ENCODE measurements at places on chromosomes 7 and 10.

DNA sequence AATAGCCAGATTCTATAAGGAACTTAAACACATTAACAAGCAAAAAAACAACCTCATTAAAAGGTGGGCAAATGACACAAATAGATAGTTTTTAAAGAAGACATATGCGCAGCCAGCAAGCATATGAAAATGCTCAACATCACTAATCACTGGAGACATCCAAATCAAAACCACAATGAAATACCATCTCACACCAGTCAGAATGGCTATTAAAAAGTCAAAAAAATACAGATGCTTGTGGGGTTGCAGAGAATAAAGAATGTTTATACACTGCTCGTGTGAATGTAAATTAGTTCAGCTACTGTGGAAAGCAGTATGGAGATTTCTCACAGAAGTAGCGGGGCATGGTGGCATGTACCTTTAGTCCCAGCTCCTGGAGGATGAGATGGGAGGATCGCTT lies 164.0 kb downstream of the CHRM2 start:
- no peak for DNase-seq

GRCh38 chr10:52756966-52757365 lies 15.6 kb downstream of the MBL2 start:
- DNase-seq = no peak

DNA sequence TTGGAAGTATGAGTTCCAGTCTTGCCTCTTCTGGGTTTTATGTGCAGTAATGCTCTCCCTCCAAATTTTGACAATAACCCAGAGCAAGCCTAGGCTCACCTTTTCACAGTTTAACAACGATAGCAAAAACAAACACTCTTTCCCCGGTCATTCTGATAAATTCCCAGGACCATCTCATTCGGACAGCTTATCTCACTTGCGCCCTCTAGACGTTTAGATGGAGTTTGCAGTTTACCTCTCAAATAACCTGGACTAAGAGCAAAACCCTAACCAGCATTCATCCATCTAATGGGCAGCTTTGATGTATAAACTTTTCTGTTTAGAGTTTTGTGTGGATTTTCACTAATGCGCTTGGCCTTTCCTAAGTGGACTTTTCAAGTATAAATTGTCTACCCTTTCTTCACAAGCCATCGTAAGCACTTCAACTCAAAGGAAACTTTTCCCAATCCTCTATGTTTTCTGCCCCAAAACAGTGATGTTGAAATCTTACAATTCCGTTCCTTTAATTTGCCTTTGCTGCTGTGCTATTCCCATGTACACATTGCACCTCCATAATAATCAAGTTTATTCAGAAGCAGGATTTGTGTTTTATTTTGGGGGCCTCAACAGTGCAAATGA lies 114.9 kb downstream of the HDAC9 start:
- DNase-seq = no peak

GRCh38 chr10:121426307-121426706 lies 171.9 kb downstream of the FGFR2 start:
- no peak for DNase-seq

DNA sequence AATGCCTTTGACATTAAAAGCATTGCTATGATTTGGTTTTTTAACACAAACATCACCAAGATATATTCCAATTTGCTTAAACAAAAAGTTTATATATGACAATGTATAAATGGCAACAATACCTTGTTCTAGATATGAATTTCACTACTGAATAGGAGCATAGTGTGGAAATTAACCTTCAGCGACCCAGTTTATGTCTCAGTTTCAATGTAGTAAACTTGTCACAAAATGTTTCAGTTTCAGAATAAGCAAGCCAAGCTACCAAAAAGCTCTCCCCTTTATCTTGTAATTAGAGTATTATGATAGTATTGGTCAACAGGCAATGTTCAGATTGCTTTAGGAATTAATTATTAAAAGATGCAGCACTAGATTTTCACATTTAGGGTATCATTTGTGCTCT lies 99.6 kb upstream of the PCDH15 start:
- DNase-seq = no peak

DNA sequence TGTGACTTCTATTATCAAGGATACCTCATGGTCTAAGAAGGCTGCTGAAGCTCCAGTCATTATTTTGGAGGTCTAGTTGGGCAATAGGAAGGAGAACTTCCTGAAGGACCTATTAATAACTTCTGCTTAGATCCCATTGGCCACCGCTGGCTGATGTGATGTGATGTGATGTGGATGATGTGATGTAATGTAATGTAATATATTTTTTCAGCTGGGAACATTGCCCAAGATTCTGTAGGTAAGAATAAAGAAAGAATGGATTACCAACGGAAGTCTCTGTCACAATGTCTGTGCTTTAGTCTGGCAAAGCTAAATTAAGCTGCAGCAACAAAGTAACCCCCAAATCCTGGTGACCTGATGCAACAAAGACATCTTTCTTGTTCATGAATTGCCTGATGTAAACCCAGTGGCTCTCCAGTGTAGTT lies 233.7 kb downstream of the PTEN start:
- DNase-seq = no peak

DNA sequence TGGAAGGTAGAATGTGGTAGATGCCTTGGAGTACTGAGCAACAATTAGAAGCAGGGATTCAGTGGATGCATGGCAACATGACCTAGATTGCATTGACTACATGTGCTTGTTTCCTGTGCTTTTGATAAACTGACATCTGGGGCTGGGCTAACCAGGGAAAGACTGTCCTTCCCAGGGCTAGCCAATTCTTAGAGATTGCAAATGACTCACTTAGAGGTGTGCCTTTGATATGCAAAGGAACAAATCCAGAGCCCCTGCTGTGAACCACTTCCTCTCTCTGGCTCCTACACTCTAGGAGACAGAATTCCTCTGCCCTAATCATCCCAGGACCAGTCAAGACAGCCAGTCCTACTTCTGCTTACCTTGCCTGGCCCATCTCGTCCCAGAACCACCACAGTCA lies 651.5 kb downstream of the LRMDA start:
- DNase-seq = no peak

DNA sequence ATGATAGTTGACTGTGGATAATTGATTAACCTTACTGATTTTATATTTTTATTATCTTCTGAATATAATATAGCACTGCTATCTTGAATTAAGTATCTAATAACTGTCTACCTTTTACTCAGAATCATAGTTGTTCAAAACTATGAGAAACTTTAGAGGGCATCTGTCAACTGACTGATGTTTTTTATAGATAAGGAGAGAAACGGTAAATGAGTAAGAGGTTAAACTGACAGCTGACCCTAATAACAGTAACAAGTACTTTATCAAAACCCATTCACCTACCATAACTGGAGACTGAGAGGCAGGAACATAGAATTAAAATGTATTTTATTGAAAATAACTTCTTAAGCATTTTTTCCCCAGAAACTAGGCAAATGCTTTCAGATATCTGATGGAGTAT lies 62.2 kb downstream of the CYP51A1 start:
- no peak for DNase-seq

DNA sequence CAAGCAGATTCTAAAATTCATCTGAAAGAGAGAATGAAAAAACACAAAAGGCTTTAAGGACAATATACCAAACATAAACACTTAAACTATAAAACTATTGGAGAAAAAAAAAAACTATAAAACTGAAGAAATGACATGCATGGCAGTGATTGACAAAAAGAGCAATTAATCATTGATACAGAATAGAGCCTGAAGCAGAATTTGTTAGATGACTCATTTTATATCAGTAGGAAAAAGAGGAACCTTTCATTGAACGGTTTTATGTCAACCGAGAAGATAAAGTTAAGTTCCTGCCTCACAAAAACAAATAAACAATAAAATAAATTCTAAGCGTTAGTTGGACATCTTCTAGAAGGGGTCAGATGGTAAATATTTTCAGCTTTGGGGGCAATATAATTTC lies 23.3 kb downstream of the NPY start:
- no peak for DNase-seq

DNA sequence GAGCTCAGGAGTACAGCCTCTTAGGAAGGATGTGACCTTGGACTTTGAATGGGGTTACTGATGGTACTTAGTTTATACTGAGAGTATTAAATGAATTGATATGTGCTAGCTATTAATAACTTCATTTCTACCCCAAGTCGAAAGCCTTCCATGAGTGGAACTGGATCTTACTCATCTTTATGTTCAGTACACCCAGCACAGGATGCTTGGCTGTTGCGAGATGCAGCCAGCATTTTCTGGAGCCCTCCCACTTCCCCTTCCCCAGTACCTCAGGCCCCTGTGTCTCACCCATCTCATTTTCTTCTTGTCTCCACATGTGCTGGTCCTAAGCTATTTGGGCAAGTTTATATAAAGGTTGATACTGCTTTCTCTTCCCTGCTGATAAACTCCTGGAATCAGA lies 7.2 kb downstream of the UPP1 start:
- no peak for DNase-seq

DNA sequence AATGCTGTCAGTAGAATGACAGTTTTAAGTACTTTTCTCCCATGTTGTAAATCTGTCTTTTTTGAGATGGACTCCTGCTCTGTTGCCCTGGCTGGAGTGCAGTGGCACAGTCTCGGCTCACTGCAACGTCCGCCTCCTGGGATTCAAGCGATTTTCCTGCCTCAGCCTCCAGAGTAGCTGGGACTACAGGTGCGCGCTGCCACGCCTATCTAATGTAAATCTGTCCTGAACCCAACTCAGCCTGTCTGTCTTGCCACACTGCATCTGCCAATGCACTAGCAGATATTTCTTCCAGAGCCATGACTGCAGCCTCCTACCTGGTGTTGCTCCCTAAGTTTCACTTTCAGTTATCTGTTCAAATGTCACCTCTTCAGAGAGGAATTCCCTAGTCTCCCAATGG lies 264.1 kb downstream of the PHF14 start:
- no peak for DNase-seq

DNA sequence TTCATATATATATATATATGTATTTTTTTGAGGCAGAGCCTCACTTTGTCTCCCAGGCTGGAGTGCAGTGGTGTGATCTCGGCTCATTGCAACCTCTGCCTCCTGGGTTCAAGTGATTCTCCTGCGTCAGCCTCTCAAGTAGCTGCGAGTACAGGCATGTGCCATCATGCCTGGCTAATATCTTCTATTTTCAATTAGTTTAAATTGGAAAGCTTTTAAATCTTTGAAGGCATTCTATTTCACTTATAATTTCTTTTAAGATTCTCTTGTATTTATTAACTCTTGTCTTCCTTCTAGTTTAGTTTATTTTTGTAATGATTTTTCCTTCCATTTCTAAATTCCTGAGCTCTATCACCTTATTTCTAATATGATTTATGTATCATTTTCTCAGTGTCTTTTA lies 71.2 kb downstream of the TPST1 start:
- no peak for DNase-seq

DNA sequence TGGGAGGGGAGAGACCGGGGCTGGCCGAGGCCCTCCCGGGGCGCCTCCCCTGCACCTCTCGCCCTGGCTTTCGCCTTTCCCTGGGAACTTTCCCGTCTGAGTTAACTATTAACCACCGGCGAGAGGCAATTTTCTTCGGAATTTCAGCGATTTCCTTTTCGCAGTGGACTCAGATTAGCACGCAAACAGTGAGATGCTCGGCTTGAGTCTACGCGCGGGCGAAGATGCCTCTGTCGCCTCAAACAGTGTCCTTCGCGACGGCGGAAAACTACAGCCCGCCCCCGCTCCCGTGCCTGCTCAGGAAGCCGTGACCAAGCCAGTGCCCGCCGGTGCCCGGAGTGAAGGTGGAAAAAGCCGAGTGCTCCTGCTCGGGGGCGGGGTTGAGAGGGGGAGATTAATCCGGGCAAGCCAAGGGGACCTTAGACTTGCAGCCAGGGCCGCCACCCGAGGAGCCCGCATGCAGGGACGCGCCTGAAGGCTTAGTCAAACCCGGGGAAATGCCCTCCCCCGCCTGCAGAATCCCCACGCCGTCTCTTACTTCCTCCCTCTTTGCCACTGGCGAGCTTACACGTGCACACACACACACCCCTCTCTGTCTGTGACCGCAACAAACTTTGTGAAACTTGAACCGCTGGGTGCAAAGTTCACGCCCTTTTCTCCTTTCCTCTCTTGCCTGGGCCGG lies 14.5 kb upstream of the PAX2 start:
- no peak for DNase-seq

DNA sequence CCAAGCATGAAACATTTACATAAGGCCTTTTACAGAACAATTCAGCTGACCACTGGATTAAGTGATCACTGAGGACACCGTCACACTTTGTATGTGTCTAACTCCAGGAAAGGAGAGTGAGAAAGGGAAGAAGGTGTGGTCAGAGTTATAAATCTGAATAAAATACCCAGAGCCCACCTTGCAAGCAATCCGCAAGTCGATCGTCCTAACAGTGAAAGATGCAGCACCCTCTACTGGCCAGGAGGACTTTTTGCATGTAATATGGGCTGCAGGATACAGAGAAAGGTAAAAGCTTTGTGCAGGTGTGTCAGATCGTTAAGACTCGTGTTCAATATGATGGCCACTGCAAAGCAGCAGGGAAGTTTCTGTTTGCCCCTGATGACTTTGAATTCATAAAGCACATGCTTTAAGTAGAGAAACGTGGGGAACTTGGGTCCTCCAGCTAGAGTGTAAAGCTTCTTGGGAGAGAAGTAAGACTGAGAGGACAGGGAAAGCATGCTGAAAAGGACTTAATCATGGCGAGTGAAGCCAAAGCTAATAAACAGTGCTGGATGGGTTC lies 68.5 kb upstream of the BMPER start:
- no peak for DNase-seq

- no peak for DNase-seq
These were observed 4.8 kb downstream of the PITRM1 start for GRCh38 chr10:3167611-3168330.

GRCh38 chr10:132376394-132376851 lies 20.6 kb upstream of the PWWP2B start:
- no peak for DNase-seq

- no peak for DNase-seq
These were observed 440.6 kb downstream of the PARD3 start for GRCh38 chr10:34374356-34375045.

- no peak for DNase-seq
These were observed 520 bp upstream of the WNT2 start for GRCh38 chr7:117323305-117323850.

GRCh38 chr10:27319752-27320431 lies 79.3 kb upstream of the ACBD5 start:
- no peak for DNase-seq

DNA sequence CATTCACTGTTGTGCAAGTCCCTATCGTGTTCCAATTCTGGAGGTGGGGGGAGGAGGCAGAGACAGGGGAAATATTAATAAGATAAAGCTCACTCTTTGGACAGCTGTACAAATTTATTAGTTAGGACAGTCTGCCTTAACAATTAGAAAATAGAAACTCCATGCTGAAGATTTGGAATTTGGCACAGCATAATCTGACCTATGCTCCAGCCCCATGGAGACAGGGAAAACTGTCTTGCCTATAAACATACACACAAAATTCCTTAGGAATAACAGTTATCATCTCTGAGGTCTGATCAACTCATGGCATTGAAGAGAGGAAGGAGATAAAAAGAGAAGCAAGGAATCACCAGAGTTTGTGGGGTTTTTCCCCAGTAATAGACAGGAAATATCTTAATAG lies 335.4 kb upstream of the MEOX2 start:
- DNase-seq = no peak

- DNase-seq = no peak
These were observed 351.9 kb downstream of the CXCL12 start for GRCh38 chr10:44033008-44033407.

GRCh38 chr7:45979275-45980180 lies 58.5 kb upstream of the IGFBP3 start:
- no peak for DNase-seq

Measured in T-helper 22 cell (primary cell).